Activated CD8-positive, alpha-beta memory T cell treated with anti-CD3 and anti-CD28 coated beads, Interleukin-2, amount 50 U/mL, for 4 hours (primary cell): ENCODE measurements at places on chromosomes 6 and 20.

- DNase-seq, result no peak
Measured at GRCh38 chr6:25883536-25883935, 9.5 kb upstream of the SLC17A3 start.

- no peak for DNase-seq
Measured at GRCh38 chr6:84738996-84739865, 25.2 kb downstream of the TBX18 start.

- DNase-seq, result no peak
Measured at GRCh38 chr6:106186172-106186571, 100.0 kb downstream of the PRDM1 start.

- no peak for DNase-seq
Measured at GRCh38 chr6:147548921-147549475, 40.5 kb downstream of the SAMD5 start.
